ENCODE measurements at places on chromosomes 1 and 21.

GRCh38 chr1:6948416-6948815 lies 163.2 kb downstream of the CAMTA1 start:
- no peak for DNase-seq

- DNase-seq: no peak
Observed at GRCh38 chr1:207888652-207889051, 22.3 kb downstream of the CD34 start.

- no peak for DNase-seq
Observed at GRCh38 chr1:16068356-16069270, 4.8 kb downstream of the FAM131C start.

DNA sequence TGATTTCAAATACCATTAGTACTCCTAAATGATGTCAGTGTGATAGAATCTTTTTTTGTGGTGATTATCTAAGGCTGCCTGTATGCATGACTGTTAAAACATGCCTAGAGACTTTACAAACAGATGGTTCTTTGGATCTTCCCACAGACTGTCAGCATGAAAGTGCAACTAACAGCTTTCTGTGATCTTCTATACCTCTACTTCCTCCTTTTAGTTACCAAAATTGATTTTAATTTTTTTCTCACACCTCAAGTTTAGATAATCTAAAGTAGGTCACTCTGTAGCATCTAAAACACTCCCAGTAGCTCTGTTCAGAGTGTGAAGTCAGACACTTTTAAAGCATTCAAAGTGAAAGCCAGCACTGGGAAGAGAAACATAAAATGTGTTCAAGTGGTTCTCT lies 534.5 kb downstream of the PTPRC start:
- no peak for DNase-seq

- no peak for DNase-seq
Observed at GRCh38 chr21:45168522-45168921, 94.1 kb downstream of the ADARB1 start.

DNA sequence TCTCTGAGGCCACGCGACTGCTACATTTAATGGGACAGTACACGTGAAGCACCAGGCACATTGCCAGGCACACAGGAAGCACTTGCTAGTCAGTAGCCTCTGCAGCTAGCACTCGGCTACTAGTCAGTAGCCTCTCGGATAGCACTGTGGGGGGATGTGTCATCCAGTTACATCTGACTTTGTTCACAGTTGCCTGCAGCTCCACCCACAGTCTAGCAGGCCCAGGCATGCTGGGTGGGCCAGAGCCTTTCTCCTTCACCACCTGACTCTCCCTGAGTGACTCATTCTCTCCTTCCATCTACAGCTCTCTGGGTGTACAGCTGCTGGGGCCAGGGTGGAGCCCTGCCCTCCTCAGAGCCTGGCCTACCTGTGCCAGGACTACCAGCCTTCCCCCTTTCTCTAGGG lies 51.5 kb downstream of the PTPRF start:
- DNase-seq: no peak

GRCh38 chr21:44955798-44956175 lies 16.0 kb downstream of the SLX9 start:
- DNase-seq: no peak

- DNase-seq: no peak
Observed at GRCh38 chr1:235136111-235136510, 7.5 kb upstream of the TOMM20 start.

DNA sequence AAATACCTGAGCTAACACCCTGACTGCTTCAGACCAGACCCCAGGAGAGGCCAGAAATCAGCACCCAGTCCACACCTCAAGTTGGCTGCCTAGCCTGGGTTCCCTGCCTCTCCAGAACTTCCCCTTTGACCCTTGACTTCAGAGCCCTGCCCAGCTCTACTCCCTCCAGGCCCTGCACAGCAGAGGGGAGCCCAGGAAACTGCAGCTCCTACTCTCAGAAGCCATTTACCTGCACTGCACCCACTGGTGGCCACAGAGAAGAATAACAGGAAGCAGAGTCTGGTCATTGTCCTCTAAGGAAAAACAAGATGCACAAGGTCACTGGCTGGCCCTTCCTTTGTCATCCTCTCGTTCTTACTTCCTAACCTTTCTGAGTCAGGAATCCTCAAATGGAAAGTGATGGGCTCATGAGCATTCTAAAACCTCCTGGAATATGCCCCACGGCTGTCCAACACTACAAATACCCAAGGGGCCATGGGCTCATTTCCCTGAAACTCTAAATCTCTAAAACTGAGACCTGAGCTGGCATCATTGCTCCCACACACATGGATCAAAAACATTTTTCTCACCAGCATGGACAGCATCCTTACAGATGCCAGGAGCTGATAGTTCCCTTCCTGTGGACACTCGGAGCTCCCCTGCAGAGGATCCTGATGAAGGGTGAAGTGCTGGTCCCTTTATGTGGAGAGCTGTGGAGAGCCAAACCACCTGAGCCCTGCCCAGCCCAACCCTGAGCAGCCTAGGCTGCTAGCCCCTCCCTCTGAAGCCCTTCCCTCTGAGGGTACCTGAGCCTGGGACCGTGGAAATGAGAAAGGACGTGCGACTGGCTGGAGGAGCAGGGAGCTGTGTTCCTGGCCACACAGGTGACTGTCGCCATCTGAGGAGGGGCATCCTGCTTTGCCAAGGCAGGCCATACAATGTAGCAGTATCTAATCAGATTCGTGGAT lies at the start of gene ITLN2:
Gene ITLN2, minus strand, starts transcription at position 652 of the 947 bp plus-strand sequence. Its CDS starts 68 bp downstream, at position 584.
- peak; percentile 62 for DNase-seq

DNA sequence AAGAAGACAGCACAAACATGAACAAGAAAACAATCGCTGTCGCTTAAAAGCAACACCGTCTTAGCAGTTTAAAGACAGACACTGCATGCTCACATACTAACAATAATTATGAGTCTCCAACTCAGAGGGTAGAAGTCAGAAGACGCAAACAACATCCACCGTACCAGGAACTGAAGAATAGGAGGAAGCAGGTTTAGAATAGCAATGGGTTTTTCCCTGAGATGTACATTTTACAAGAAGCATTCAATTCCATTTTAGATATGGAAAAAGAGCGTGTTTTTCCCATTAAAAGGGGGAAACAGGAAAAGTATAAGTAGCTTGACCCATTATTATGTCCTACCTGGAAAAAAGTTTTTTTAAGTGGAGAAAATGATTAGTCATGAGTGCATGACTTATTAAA lies 34.5 kb upstream of the KCNE1 start:
- DNase-seq: no peak

Measured in erythroblast (primary cell).